ENCODE measurements at places on chromosomes 2 and 18.

DNA sequence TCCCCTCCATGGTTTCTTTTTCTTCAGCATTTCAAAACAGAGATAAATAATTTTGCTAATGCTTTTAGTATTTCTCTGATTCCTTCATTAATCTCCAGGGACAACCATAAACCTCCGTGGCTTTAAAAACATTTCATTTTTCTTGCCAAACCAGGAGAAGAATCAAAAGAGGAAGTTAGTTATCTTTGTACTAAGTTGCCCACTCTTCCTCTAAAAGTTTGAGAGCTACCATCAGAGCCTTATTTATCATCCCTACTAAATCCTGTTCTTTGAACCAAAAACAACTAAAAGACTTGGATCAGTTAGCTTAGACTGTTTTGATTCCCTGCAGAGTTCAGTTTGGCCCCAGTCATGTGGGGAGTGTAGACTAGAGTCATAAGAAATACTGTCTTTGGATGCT lies 208.4 kb downstream of the SETBP1 start:
- DNase-seq = no peak

DNA sequence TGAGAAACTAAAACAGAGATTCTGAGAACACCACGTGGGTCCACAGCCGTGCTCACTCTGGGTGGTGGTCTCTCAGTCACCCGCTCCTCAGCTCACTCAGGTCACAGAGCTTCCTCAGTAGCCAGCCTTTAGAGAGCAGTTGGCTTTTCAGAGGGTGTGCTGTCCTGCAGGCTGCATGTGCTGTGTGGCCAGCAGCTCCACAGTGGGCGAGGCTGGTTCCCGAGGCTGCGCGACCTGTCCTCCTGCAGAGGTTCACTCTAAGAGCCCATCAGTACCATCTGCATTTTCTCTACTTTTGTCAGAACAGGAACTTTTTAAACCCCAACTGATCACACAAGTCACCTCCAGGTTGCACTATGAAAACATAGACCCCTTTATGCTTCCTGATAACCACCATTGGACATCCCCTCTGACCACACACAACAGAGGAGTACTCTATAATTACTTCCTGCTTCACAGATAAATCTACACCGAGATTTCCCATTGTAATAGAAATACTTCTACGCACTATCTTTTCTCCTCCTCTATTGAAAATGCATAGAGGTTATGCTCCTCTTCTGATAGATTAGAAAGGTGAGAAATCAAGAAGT lies 93.1 kb downstream of the GYPC start:
- DNase-seq = no peak

DNA sequence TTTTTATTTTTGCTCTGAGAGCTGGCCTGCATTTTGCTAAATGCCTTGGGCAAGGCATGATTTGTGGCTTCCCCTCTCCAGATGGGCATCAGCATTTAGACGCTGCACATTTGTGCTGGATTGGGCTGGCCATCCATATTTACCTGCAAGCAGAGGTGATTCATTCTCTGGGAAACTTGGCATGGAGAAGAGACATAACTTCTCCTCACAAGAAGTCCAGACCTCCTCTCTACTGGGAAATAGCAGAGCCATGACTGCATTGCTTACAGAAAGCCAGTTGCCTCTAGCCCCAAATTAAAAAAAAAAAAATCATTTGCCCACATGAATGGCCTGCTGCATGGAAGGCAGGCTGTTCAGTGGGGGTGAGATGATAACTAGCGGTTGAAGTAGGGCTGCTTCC lies 120.1 kb downstream of the ACTR3 start:
- DNase-seq = no peak

DNA sequence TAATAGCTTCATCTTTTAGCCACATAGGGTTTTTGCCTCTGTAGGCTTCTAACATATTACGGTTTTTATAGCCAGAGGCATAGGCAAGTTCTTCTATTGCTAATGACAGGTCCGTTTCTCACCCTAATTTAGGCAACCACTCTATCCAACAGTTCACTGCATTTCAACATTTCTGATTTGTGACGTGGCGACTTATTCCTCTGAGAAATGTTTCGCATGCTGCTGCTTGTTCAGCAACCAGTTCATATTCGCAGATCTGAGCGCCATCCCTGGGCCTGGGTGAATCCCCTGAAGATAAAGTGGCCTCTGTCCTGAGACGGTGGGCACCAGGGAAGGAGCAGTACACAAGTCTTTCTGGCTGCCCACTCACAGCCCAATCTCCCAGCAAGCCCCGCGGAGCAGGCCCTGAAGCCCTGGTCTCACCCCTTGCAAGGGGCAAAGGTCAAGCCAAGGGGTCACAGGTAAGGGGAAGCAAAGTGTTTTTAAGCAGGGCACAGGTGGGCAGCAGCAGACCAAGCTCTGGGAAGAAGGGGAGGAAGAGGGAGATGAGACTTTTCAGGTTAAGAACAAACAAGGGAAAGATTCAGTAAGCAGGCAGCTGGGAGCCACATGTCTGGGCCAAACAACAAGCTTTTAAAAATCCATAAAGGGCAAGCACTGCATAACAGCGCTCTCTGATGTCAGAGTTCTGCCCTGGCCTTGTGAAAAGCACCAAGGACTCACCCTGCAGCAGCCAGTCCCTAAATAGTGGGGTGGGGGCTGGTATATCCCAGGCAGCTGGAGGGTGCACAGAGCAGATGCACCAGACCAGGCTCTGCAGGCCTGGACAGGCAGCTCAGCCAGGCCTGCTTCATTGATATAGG lies 10.8 kb upstream of the COX7A2L start:
- DNase-seq = no peak

DNA sequence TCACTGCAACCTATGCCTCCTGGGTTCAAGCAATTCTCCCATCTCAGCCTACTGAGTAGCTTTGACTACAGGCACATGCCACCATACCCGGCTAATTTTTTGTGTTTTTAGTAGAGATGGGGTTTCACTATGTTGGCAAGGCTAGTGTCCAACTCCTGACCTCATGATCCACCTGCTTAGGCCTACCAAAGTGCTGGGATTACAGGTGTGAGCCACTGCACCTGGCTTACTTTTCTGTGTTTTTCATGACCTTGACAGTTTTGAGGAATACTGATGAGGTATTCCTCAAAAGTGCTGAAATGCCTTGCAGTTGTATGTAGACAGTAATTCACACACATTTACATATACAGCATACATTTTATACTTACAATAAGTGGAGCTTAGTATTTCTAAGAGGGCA lies 126.1 kb downstream of the PHLPP1 start:
- no peak for DNase-seq

GRCh38 chr2:239719791-239720360 lies 305.3 kb downstream of the NDUFA10 start:
- DNase-seq = no peak

DNA sequence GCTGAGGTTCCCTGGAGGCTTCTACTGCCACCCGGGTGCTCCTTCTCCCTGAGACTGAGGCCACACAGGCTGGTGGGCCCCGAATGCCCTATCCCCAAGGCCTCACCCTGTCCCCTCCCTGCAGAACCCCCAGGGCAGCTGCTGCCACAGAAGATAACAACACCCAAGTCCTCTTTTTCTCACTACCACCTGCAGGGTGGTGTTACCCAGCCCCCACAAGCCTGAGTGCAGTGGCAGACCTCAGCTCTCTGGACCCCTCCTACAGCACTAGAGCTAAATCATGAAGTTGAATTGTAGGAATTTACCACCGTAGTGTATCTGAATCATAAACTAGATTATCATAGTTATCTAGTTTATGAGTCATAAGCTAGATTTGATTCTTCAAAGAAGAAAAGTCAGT lies 7.3 kb upstream of the CENPA start:
- DNase-seq = no peak

DNA sequence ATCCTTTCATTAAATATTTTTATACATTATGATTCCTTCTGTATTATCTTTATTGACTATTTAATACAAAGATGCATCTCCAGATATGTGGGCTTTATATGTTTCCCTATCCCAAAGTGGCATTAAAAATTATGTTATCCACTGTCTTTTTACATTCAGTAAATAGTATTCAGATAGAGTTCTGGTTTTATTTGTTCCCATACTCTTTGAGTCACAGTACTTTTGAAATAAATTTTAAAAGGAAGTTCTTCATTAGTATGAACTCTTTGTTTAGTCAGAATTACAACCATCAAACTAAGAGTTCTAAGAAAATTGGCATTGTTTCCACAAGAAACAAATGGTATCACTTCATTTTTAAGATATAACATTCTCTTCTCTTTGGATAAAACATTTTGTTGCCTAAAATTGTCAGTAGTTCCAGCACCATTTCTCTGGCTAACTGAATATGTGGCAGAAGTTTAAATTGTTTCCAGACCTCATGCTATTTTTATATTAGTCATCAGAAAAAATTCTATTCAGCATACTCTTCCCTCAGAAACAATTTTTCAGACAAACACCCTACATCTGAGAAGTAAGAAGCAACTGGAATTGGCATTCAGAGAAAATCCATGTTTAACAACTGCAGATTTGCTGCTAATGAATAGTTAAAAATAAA lies 88.5 kb upstream of the COL5A2 start:
- DNase-seq = no peak

DNA sequence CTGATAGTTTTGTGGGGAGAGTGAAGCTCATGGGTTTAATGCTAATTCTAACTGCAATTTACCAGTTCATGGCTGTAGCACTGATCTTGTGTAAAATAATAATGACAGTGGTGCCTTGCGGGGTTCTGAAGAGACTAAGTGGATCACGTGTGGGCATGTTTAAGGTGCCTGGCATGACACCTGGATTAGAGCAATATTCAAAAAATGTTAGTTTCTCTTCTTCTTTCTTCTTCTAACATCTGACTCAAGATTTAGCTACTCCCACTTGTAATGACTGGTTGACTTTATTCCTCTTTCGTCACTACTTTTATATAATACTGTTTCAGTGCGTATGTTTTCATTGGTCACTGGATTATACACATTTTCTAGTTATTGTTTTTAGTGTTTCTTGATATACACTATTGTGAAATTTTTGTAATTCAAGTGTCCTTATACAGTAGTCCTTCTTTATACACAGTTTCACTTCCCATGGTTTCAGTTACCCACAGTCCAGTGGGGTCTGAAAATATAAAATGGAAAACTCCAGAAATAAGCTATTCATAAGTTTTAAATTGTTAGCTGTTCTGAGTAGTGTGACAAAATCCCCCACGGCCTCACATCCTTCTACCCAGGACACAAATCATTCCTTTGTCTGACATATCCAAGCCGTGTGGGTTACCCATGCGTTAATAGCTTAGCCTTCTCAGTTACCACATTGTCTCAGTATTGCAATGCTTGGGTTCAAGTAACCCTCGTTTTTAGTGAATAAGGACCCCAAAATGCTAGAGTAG lies 662.2 kb upstream of the CNTNAP5 start:
- DNase-seq = no peak

- no peak for DNase-seq
Measured at GRCh38 chr2:219131327-219131726, 29.3 kb downstream of the NHEJ1 start.

DNA sequence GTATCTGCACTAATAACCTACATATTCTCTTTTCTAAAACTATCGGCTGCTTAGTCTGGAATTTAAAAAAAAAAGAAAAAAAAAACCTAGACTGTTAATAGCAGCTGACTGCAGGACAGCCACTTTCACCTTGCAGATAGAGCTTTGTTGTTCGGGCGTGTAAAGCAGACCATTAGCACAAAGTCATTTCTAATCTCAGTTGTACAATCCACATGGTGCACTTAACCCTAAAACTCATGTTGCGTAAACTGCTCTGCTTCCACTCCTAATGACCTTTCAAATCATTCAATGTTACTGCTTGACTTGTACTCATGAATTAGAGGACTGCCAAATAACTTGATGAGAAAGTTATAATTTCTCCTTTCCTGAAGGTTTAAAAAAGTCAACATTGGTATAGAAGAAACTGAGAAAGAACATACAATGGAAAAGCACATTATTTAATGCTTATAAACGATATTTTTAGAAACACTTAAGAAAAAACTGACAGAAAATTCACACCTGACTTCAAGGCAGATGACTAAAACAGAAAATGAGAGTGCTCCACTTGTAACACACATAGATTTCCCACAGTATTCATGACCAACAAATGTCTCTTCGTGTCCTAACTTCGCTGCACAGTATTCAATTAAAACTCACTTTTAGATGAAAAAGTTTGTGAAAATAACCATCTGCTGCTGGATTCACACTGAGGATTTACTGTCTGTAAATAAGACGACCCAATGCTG lies 2.6 kb downstream of the CDH2 start:
- DNase-seq = no peak

DNA sequence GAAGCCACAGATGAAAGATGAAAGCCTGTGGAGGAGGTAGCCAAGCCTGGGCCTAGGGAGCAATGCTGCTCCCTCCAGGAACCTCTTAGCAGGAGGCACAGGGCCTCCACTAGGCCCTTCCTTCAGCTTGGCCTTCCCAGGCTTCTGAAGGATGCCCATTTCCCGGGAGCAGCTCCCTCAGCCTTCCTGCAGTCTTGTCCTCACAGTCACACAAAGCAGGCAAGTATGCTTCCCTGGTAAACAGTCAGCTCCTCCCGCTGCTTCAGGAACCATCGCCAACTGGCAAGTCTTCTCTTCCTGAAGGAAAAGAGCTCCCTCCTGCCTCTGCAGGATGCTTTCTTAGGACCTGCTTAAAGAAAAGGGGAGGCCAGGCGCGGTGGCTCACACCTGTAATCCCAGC lies 53.2 kb downstream of the SMAD7 start:
- DNase-seq = no peak

DNA sequence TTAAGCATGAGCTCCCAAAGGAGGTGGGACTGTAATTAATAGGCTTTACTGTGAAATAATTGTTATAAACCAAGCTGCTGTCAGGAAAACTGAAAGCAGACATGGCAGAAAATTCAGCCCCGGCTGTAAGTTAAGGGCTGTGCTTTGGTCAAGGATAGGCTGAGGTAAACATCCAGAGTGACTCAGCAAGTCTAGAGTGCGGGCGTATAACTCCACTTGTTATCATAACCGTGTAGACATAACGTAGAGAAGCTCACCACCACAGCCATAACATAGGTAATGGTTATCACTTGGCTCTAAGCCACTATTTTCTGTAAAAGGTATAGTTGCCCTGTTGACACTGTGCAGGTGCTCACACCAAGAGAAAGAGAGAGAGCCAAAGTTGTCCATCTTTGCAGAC lies 316.8 kb downstream of the DCDC2C start:
- no peak for DNase-seq

Measured in RKO (cell line).